ENCODE measurements at places on chromosomes 4 and X.

DNA sequence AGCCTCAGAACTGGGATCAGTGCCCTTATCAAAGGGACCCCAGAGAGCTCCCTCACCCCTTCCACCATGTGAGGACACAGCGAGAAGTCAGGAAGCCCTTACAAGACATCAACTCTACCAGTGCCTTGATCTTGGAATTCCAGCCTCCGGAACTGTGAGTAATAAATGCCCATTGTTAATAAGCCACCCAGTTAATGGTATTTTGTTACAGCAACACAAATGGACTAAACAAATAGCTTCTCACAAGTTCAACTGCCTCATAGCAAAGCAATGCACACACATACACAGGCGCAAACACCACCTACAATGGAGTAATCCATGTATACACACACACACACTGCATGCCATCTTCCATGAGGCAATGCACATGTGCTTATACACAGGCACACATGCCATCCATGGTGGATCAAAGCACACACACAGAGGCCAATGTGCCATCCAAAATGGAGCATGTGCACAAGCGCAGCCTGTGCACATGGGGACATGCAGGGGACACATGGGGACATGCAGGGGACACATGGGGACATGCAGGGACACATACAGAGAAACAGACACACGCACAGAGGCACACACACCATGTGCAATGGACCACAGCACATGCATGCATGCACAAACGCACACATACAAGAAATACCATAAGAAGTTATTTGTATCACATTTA lies 137.6 kb upstream of the TBL1X start:
- DNase-seq: no peak

DNA sequence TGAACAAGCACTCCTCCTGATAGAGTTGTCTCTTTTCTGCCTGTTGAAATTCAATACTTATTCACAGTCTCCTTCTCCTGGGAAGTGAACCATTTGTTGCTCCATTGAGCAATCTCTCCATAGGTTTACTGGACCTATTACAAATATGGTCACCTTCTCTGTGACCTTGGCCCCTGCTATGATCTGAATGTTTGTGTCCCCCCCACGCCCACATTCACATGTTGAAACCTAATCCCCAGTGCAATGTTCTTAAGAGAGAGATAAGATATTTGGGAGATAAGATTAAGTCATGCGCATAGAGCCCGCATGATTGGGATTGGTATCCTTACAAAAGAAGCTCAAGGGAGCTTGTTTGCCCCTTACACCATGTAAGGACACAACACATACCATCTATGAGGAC lies 54.1 kb upstream of the GABRE start:
- DNase-seq: no peak

DNA sequence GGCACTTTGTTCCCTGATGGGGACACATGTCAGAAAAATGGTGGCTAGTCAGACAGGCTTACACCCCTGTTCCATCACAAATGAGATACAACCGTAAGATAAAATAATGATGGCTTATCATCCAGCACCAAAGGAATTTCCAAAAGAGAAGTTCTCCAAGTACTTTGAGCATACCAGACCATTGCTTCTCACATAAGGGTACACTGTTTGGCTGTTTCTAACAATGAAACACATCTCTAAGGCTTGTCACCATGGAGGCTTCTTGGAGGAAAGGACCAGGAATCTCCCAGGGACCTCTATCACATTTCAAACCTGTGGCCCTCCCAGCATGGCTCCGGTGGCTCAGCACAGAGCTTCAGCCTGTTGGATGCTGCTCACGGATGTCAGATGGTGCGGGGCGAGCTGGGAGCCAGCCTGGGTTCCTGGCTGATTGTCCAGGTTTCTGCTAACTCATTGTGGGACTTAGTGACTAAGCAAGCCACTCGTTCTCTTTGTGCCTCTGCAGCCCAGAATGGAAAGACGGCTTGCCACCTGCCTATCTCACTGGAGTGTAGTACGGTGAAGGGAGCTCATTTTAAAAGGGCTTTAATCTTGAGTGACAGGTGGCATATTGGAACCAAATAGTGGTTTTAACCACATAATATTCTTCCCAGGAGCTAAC lies 54.5 kb downstream of the FHDC1 start:
- DNase-seq: no peak

- no peak for DNase-seq
Observed at GRCh38 chrX:33142331-33142730, 69.0 kb downstream of the DMD start.

DNA sequence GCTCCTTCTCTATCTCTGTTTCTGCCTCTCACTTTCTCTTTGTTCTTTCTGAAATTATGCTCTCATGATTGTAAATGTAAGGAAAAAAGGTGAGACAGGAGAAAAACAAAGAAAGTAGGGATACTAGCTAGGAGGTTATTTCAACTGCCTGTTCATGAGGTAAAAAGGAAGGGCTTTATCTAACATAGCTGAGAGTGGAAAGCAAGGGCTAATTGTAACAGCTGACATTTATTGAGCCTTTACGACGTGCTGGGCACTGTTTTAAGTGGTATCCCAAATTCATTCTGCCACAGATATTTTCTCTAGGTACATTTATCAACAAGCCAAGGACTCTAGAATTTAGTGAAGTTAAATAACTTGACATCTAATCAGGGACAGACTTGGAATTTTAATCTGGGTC lies 133.1 kb upstream of the GNPDA2 start:
- DNase-seq: no peak

DNA sequence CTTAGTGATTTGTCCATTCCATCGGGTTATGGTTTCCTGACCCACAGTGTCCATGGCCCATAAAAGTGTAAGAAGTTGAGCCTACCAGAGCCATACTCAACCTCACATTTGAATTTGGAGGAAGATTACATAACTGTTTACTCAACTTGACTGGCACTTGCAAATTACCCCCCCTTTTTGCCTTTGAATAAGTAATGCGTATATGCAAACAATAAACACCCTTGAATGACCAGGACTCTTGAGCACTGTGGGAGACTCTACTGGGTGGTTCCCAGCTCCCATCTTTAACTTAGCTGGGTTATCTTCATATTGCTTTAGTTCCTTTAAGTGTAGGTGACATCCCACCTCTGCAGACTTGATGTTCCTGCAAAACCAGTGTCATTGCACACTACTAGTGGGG lies 30.6 kb upstream of the STIM2 start:
- DNase-seq: no peak

GRCh38 chr4:119942806-119943205 lies 123.8 kb downstream of the MAD2L1 start:
- no peak for DNase-seq

DNA sequence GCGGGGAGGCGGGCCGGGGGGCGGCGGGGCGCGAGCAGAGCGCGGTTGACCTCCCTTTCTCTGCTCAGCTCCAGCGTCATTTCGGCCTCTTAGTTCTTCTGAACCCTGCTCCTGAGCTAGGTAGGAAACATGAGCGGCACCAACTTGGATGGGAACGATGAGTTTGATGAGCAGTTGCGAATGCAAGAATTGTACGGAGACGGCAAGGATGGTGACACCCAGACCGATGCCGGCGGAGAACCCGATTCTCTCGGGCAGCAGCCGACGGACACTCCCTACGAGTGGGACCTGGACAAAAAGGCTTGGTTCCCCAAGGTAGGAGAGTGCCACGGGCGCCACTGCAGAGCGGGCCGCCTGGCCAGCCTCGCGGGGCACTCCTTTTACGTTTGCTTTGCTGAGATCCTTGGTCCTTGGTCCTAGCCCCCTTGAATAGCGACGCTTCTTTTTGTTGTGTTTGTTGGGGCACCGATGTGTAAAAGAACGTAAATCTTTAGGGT lies at the start of gene HTATSF1:
Gene HTATSF1, plus strand, starts transcription at position 37 of the 497 bp plus-strand sequence. Its CDS starts 93 bp downstream, at position 130.
- no peak for DNase-seq

DNA sequence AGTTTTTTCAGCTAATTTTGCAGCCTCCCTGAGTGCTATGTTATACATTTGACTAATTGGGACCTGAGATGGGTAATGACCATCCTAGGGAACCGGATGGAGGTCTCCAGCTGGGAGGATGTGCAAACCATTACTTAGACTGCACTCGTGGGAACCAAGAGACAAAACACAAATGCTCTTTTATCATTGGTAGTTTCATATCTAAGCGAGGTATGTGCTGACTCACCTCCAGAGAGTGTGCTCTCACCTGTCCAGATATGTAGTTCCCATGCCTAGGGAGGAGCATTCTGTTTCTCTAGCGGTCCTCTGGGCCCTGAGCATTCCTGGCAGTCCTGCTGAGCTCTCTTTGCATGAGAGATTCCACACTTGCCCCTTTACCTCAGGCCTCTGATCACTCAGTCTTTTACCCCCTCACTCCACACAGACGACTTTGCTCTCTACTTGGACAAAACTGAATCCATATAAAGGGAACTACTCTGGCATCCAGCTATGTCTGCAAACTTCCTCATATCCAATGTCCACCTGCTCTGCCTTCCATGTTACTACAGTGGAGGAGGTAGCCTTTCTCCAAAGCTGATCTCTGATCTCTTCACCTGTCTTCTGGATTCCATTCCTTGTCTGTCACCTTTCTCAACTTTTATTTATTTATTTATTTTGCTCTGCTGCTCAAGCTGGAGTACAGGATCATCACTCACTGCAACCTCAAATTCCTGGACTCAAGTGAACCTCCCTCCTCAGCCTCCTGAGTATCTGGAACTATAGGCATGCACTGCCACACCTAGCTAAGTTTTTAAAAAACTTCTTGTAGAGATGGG lies 88.4 kb downstream of the LRP2BP start:
- DNase-seq: no peak

DNA sequence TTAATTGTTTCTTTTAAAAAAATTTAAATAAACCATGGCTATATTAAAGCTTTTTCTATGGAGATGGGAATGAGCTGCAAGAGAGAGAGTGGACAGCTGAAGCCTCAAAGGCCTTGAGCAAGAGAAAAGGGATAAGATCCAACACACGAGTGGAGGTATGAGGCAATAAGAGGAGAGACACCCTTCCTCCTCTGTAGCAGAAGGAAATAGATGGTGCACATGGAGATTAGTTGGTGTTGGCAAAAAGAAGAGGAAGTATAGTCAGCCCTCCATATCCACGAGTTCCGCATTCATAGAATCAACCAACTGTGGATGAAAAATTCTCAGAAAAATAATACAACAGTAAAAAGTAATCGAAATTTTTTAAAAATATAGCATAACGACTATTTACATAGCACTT lies 3.2 kb downstream of the CXorf38 start:
- DNase-seq: no peak

GRCh38 chr4:180377741-180378140 lies 1865.5 kb upstream of the TENM3 start:
- DNase-seq: no peak

- DNase-seq: no peak
Observed at GRCh38 chrX:150408561-150408960, 45.4 kb downstream of the MAMLD1 start.

DNA sequence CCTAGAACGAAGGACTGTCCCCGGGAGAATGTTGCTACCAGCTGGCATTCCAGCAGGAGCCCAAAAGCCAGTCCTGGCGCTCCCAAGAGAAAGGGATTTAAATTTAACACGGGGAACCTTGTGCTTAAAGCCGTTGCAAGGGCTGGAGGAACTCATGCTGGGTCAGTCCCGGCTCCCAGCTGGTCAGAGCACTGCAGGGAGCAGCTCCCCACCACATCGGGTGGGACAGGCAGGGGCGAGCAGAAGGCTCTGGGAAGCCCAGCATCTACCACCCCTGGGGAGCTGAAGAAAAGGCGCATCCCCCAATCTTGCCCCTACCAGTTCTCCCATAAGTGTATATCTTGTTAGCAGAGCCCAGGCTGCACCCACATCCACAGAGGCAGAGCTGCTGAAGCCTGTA lies 15.7 kb downstream of the CFAP99 start:
- no peak for DNase-seq

- DNase-seq: no peak
Observed at GRCh38 chr4:167222099-167222498, 12.2 kb downstream of the SPOCK3 start.

DNA sequence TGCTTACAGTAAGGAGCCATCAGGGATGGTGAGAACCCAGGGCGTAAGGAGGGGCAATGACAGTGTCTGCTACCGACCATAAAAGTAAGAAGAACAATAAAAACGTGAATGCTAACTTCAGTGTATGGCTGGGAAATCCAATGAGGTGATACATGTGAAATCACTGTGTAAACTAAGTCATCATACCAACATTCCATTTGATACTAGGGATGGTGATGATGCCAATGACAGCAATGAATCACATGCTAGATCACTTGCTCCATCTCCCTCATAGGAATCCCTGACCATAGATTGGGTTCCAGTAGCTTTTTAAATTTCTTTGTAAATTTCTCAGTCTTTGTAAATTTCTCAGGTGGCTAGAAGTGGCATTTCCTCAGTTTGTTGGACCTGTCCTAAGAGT lies 146.3 kb downstream of the SMIM20 start:
- DNase-seq: no peak

GRCh38 chr4:48504352-48504751 lies 14.3 kb downstream of the ZAR1 start:
- DNase-seq: no peak
